ENCODE measurements at places on chromosomes 2 and 18.

- DNase-seq = no peak
Measured at GRCh38 chr2:215967590-215968378, 45.6 kb downstream of the MREG start.

DNA sequence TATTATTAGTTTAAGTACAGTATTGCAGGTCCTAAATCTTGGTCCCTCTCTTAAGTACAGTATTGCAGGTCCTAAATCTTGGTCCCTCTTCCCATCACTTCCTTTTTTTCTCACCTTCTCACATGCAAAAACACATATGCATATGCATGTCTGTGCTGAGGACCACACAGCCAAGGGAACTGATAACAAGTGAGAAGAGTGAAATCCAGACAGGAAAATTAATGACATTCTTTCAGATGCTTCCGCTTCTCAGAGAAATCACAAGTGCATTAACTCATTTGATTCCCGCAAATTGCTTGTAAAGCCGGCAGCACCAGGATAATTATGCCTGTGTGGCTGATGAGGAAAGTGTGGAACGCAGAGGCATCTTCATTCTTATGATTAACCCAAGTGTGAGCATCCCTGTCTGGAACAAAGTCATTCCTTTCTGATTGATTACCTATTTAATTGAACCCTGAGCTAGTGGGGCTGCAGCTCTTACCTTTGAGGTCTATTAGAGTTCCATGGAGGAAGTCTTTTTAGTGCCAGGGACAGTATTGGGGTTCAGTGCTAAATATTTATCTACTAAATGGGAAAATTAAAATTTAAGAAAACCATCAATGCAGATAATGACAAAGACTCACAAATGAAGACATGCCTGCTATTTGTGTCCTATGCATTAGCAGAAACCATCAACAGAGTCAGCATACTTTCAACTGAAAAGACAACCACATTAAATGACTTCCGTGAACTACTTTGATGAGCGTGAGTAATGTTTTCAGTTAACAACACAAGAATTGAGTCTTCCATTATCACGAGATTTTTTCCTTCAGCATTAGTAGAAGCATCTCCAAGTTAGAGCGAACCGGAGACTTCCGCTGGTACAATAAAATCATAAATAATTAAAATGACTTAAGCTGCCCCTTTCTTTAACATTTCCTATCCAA, 220.4 kb upstream of the SLC35G4 start:
- no peak for DNase-seq

DNA sequence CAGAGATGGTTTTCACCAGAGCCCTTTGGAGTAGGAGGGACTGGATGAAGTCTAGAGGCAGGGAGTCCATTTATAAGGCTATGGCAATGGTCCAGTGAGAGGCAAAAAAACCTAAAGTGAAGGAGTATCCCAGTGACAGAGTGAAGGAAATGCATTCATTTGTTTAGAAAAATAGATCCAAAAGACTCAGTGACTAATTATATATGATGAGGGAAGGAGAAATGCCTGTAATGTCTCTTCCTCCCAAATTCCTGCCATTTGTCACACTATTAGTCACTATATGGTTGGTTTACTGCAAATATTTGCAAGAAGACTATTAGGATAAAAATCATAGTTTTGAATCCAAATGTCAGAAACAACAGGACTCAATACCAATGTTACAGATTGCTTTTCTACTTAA, 104.2 kb downstream of the ZNF521 start:
- DNase-seq = no peak

- no peak for DNase-seq
Measured at GRCh38 chr2:115083711-115084110, 641.3 kb downstream of the DPP10 start.
